Activated T-cell treated with anti-CD3 and anti-CD28 coated beads, Interleukin-2, amount 50 U/mL, for 72 hours (primary cell): ENCODE measurements at places on chromosomes 1 and 21.

GRCh38 chr1:224631462-224632115 is 15.5 kb downstream of the CNIH3 start:
- DNase-seq: no peak

- no peak for DNase-seq
These were observed 16.1 kb upstream of the RCAN3 start for GRCh38 chr1:24486331-24487065.

DNA sequence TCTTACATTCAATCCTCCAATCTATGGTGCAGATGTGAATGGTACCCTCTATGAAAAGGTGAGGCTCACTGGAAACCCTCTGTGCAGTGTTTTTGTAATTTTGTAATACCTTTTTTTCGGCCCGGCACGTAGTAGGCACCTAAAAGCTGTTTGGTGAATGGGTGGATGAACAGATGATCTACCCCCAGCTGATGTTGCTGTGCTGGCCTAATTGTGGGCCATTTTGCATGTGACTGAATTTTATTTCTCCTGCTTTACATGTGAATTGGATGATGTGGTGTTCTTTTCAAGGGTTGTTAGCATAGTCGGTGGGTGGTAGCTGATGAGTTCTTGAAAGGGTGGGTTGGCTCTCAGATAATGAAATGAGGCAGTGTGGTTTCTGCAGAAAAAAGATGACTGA is 10.4 kb downstream of the KDM4A start:
- DNase-seq: no peak

- DNase-seq: no peak
These were observed 30.3 kb downstream of the ZSCAN20 start for GRCh38 chr1:33502726-33503125.

DNA sequence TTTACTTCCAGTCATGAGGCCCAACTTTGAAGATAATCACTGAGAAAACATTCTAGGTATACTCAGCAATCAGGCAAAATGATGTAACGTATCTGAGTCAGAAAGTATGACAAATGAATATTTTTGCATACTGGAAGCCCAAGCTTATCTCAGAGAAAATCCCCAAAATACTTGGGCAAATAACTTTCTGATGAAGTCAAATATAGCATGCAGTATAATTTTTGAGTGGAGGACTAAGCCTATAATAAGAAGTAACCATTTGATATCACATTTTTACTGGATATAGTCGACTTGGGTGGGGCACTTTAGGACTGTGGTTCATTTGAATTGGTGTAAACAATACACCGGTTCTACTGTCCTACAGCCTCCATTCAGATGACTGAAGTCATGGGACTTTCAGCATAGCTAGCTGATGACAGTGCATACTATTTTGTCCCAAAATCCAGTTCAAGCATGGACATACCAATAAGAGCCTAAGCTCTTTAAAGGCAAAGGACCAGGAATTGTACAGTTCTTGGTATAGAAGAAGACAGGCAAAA is 2.3 kb upstream of the GADD45A start:
- no peak for DNase-seq

- no peak for DNase-seq
These were observed 204.9 kb downstream of the TBX15 start for GRCh38 chr1:118783095-118783758.

DNA sequence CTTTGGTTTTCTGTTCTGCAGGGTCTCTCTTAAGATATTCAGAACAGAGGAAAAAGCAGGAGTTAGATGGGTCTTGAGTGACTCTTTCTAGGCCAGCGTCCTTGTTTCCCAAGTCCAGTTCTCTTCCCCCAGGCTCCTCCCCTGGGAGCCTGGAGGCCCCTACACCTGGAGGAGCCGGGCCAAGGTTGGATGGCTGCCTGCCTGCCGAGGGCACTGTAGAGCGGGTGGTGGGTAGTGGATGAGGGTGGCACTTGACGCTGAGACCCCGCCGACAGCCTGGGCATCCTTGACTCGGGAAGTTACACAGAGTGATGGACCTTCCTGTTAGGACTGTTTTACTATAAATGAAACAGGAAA is 17.4 kb upstream of the KANK4 start:
- DNase-seq: no peak

GRCh38 chr1:211698161-211699026 is 23.0 kb upstream of the NEK2 start:
- DNase-seq: peak; percentile 91

DNA sequence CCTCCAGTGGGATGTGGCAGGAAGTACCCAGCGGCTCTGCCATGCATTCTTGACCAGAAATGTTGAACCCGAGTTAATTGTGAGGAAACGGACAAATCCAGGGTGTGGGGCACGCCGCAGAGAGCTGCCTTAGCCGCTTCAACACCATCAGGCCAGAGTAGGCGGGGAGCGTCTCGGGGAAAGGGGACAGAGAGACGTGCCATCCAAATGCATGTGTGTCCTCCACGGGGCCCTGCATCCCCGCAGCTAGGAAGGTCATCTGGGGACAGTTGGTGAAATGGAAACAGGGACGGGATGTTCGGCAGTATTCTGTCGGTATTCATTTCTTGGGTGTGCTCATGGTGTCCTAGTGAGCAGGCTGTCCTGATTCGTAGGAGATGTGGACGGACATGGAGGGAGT is 59.1 kb upstream of the TRAPPC10 start:
- DNase-seq: no peak

DNA sequence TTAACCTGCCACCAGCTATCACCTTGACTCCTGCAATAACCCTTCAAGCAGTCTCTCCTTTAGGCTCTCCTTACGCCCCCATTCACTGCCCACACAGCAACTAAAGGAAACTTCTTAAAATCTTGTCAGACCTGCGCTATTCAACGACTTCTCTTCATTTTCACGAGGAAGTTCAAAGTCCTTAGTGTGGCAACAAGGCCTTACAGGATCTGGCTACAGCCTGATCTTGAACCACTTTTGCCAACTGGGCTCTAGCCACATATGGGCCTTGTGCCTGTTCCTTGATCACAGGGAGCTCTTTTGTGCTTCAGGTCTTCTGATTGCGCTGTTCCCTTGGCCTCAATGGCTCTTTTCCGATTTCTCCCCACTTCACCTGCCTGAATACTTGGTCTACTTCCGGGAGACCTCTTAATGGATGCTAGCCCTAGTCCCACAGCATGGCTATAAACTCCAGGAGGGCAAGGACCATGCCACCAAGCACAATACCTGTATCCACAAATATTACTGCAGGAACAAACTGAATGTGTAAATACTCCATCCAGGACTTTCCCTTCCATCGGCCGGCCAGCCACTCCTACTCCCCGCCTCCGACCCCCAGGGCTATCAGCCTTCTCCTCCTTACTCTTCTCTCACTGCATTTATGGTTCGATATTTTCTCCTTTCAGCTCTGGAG is 2.3 kb upstream of the CTNNBIP1 start:
- DNase-seq: no peak

- no peak for DNase-seq
These were observed 9.6 kb upstream of the ECE1 start for GRCh38 chr1:21299780-21300395.

GRCh38 chr1:23598424-23598823 is 39.1 kb upstream of the ID3 start:
- no peak for DNase-seq

- DNase-seq: peak; percentile 92
These were observed 5.1 kb downstream of the ZC3H12A start for GRCh38 chr1:37479255-37480124.

- DNase-seq: no peak
These were observed 112.9 kb upstream of the WARS2 start for GRCh38 chr1:119253366-119253765.

GRCh38 chr21:28922368-28922767 is 70.3 kb downstream of the LTN1 start:
- no peak for DNase-seq

- no peak for DNase-seq
These were observed 184.6 kb downstream of the LMO4 start for GRCh38 chr1:87513255-87513654.

GRCh38 chr1:226717256-226717909 is 21.7 kb downstream of the ITPKB start:
- DNase-seq: no peak

GRCh38 chr1:46340404-46341221 is at the start of gene NSUN4:
TSS of gene NSUN4 (plus strand) at chr1:46340807. CDS start at chr1:46340827, 20 bp downstream.
- DNase-seq: peak; percentile 88

GRCh38 chr1:199073166-199073565 is 434.3 kb downstream of the PTPRC start:
- DNase-seq: no peak

- DNase-seq: no peak
These were observed 9.3 kb downstream of the PODN start for GRCh38 chr1:53071167-53071865.

DNA sequence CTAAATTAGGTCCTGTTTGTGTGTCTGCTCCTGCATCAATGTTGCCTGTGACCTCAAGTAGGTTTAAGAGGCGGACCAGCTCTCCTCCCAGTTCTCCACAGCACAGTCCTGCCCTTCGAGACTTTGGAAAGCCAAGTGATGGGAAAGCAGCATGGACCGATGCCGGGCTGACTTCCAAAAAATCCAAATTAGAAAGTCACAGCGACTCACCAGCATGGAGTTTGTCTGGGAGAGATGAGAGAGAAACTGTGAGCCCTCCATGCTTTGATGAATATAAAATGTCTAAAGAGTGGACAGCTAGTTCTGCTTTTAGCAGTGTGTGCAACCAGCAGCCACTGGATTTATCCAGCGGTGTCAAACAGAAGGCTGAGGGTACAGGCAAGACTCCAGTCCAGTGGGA is 79.9 kb downstream of the PRDM2 start:
- DNase-seq: no peak

DNA sequence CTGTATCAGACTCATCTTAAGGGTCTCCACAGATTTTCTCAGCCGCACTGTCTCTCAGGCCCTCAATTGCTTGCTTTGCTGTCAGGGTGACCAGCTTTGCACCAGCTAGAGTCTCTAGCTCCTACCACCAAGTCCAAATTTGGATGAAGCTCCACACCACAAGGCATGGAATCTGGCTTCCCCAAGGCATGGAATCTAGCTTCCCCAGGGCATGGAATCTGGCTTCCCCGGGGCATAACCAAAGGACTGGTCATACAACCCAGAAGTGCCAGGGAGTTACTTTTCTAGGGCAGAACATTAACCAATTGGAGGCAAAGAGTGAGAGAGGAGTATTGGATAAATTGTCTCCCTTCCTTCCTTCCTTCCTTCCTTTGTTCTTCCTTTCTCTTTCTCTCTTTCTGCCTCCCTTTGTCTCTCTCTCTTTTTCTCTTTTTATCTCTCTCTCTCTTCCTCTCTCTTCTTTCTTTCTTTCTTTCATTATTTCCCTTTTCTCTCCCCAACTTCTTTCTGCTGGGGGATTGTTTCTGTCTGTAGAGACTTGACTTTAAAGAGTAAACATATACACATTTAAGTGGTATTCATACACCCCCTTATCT is 76.9 kb upstream of the HAO2 start:
- DNase-seq: no peak

- no peak for DNase-seq
These were observed 205.3 kb downstream of the FGGY start for GRCh38 chr1:59502009-59502691.

GRCh38 chr1:155085504-155086127 is 7.0 kb downstream of the EFNA3 start:
- peak; percentile 90 for DNase-seq

DNA sequence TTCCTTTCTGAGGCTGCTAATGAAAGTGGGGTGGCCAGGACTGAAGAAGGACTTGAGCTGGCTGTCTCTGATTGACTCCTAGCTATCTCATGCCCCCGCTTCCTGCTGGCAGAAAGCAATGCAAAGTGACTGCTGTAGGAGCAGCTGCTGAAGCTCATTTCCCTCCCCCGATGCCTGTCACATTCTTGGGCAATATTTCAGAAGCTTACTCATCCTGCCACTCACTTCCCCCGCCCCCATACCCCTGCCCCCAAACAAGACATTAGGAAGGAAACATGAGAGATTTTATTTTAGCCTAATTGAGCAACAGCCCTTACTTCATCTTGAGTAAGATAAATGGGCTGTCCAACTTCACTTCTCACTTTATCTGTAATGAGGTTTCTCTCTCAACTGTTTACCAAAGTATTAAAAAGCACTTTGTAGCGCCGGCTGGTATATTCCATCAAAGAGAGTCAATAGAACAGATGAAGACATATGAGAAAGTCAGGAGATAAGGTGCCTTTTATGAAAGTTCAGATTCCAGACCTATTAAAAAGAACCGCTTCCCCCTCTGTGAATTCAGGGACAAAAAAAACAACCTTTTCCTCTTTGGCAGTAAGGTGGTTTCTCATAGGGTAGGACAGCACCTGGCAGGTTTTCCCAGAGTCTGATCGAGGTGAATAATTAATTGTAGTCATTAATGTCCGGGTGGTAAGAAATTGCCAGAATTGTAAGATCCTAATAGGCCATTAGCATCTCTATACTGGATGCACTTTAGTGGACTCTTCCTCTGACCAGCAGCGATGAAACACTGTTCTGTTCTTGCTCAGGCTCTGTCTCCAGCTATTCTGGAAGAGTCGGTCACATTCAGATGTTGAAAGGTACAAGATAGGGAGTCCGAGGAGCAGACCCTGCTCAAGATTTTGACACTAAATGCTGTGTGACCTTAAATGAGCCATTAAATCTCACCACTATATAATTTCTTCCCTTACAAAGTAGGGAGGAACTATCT is 70.2 kb downstream of the SH3GLB1 start:
- peak; percentile 68 for DNase-seq

- no peak for DNase-seq
These were observed 188.2 kb upstream of the RUNX1 start for GRCh38 chr21:35237287-35237686.

DNA sequence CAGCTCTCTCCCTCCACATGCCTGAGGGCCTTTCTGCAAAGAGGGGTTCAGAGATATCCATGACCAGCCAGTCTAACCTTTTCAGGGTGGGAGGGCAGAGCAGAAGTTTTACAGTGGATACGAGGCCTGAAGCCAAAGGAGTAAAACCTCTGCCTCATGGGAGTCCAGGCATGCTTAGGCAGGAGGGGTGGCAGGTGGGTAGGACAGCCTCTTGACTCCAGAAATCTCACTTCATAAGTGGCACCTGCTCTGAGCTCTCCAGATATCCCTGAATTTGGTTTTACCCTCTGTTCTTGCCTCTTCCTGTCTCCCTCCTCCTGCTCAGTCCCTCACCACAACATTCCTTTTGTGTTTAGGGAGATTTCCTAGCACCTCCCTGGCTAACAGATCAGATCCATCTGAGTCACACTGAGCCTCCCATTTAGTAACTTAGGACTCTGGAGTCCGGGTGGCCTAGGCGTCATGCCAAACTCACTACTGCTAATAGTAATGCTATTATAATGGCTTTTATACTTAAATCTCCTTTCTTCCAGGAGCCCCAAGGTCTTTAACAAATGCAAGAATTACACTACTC is 201.0 kb downstream of the HS2ST1 start:
- DNase-seq: no peak

DNA sequence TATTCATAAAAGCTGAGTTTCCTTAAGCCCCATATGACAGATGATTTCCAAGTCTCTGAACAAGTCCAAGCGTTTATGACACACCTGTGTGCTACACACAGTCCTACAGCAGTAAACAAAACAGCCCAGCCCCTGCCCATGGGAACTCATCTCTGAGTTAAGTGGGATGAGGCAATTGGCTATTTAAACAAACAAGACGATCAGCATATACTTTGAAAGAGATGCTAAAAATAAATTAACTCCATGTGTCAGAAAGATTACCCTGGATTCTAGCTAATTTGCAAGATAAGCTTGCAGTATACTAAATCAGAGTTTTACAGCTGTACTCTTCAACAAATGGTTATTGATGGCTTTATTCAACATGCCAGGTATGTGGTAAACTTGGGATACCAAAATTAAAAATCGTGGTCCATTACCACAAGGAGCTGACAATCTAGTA is 7.0 kb downstream of the PSMG1 start:
- no peak for DNase-seq
